ENCODE measurements at places on chromosomes 12 and 14. TPM values are rescaled to one million over a fixed set of nuclear protein-coding genes. Genes with fewer than 3 reads are reported as not detected.

Gene HPD
- not detected for total RNA-seq

Gene AGAP2
- total RNA-seq, result 0.20 TPM

Gene DEPDC4
- total RNA-seq, result 0.20 TPM

Gene KLHL33
- under 0.01 TPM for total RNA-seq

Gene ADGRD1
- total RNA-seq, result 0.20 TPM

Gene LMO3
- under 0.01 TPM for total RNA-seq

Gene C1RL
- total RNA-seq, result 13.7 TPM

Gene NFE2
- not detected for total RNA-seq

Gene CCDC175
- total RNA-seq, result not detected

Gene C12orf56
- not detected for total RNA-seq

Gene SERPINA3
- total RNA-seq, result under 0.01 TPM

Gene CPNE6
- total RNA-seq, result not detected

Gene DPPA3
- total RNA-seq, result not detected

Gene NRL
- total RNA-seq, result 1.6 TPM

Gene APOF
- total RNA-seq, result not detected

Gene DPF3
- total RNA-seq, result 1.3 TPM

Gene EML5
- total RNA-seq, result under 0.01 TPM

Gene AMDHD1
- total RNA-seq, result not detected

Gene BAZ2A
- total RNA-seq, result 22.6 TPM

Gene PRH2
- total RNA-seq, result not detected
